ENCODE measurements at places on chromosomes 3 and 15. TPM values are rescaled to one million over a fixed set of nuclear protein-coding genes. Genes with fewer than 3 reads are reported as not detected.

Gene GPR160
- total RNA-seq: 1.2 TPM

Gene CFAP44
- total RNA-seq: 2.2 TPM

Gene SYNPR
- total RNA-seq: not detected

Gene GPR149
- total RNA-seq: not detected

DNA sequence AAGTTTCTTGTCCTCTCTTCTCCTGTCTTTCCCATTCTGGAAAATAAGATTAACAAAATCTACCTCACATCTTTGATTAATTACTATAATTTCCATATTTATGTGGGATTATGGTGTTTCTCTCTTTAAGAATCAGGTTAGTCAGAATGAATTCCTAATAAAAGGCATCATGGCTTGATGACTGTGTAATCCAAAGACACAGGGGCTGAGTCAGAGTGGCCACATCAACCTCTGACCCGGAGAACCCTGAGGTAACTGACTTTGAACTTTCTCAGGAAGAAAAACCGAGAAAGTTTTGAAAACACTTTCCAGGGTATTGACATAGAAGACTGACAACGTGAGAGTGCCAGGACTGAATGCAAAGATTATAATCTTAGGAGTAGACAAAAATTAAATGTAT lies 170.3 kb upstream of the MCTP2 start:
- no peak for DNase-seq

DNA sequence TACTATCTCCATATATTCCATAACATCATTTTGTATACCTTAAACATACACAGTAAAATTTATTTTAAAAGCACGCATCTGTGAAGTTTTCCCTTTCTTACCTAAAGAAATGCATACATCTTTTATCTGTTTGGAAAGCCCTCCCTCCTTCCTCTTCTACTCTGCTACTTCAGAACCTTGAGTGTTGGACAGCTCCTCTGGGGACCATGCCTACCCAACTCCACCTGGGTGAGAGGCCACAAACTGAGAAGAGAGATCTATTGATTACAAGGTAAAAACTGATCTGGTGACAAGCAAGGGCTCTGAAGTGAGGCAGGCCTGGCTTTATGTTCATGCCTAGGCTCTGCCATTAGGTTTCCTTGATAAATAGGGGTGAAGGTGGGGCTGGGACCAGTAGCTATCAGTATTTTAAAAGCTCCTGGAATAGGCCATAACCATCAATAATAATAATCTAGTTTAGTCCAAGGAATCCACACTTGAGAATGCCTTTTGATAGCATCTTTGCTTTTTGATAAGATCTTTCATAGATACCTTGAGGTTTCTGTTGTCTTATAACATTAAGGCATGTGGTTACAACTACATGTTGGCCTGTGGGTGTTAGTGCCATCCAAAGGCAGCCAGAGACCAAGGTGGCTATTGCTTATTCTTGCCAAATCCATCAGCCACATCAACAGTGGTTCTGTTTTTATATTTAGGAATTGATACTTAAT lies 148.8 kb downstream of the KCNMB2 start:
- no peak for DNase-seq

Gene ESYT3
- total RNA-seq: 1.4 TPM

- no peak for DNase-seq
Measured at GRCh38 chr3:135454890-135455289, 510.6 kb upstream of the PPP2R3A start.

GRCh38 chr3:133460809-133461208 lies 61.0 kb downstream of the BFSP2 start:
- DNase-seq: no peak

DNA sequence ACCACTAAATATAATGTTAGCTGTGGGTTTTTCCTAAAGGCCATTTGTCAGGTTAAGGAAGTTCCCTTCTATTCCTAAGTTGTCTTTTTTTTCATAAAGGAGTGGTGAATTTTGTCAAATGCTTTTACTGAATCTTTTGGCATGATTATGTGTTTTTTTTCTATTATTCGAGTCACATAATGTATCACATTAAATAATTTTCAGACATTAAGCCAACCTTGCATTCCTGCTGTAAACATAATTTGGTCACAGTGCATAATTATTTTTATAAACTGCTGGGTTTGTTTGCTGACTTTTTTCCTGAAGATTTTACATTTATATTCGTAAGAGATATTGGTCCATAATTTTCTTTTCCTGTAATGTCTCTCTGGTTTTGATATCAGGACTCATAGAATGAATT lies 101.8 kb upstream of the SPRED1 start:
- no peak for DNase-seq

- no peak for DNase-seq
Measured at GRCh38 chr15:98233873-98234272, 273.4 kb downstream of the ARRDC4 start.

Gene STRA6
- not detected for total RNA-seq

Gene CAND2
- total RNA-seq: 56.7 TPM

DNA sequence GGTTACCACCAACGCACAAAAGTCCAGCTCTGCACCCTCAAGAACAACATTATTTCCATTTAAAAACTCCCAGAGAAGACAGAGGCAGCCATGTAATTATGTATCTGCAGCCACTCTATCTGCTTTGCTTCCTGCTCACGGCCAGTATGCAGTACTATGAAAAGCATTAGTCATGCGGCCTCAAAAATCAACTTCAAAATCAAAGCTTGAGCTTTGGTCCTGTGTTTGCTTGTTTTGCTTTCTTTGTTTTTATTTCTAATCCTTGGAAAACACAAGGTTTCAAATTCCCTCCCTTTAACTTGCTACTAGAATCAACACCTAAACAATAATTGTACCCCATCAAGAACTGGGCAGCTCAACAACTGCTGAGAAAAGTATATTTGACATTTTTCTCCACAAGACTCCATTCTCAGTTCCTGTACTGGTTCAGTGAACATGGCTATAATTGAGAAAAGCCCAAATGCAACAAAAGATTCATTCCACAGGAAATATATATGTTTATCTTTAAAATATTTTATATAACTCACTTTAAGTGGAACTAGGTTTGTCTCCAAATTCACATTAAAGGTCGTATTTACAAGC lies 37.6 kb downstream of the GBE1 start:
- DNase-seq: no peak

Gene ARL6
- total RNA-seq: 2.5 TPM

Gene KBTBD13
- total RNA-seq: 8.4 TPM

Gene DOCK3
- total RNA-seq: 3.9 TPM

DNA sequence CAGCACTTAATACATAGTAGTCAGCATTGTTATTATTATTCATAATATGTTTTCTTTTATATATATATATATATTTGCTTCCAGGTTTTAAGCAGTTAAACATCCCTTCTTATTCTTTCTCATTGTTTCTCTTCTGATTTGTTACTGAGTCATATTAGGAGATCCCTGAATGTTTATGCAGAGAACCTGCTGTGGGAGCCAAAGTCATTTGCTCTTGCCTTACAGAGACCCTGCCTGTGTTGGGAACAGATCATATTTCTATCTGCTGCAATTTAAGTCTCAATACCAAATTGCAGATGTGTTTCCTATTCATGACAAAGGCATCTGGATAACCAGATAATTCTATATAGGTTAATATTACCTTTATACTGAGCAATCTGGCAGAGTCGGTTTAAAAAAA lies 323.0 kb upstream of the UMPS start:
- no peak for DNase-seq

Gene ITPKA
- 2.7 TPM for total RNA-seq

Gene TMEM42
- 8.8 TPM for total RNA-seq

Gene SLC9C1
- 0.95 TPM for total RNA-seq

DNA sequence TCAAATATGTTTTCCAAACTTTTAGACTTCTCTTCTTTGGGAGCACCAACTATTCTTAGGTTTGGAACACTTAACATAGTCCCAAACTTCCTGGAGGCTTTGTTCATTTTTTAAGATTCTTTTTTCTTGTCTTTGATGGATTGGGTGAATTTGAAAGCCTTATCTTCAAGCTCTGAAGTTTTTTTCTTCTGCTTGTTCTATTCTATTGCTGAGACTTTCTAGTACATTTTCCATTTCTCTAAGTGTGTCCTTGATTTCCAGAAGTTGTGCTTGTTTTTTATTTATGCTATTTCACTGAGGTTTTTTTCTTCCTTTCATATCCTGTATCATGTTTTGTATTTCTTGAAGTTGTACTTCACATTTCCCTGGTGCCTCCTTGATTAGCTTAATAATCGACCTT lies 97.5 kb downstream of the PLSCR2 start:
- DNase-seq: no peak

- no peak for DNase-seq
Measured at GRCh38 chr3:77078279-77078678, 38.4 kb downstream of the ROBO2 start.

Gene PARP16
- total RNA-seq: 4.9 TPM

DNA sequence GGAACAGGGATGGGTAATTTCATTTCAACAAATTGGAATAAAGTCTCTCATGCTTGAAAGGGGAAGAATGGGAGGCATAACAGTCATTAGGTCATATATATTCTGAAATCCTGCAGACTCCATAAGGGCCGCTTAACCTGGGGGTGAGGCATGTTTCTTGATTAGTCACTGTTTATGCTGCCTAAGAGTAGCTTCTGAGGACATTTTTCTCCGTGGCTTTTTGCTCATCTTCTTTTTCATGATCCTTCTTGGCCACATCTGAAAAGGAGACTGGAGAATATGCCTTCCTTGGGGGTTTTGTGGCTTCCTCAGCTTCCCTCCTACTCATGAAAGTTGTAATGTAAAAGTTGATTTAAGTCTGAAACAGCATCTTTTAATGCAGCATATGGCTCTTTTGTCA lies 20.0 kb upstream of the CFAP20DC start:
- no peak for DNase-seq

Gene ZCWPW2
- total RNA-seq: 2.0 TPM

Gene KIF9
- 7.6 TPM for total RNA-seq

DNA sequence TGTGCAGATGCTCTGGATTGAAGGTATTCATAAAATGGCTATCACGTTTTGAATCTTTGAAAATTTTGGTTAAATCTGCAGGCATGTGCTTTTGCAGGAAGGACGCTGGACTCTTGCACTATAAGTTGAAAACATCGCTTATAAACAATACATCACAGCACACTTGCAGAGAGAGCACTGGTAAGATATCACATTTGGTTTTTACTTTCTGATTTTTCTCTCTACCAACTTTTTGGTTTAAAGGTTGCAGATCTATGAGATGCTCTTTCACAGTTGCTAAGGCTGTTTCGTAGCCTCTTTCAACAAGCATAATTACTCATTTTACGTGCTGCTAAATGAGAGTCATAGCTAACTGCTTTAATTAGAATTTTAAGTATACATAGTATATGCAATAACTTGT lies 724.4 kb upstream of the ARRDC4 start:
- no peak for DNase-seq

Gene SKIC8
- 30.0 TPM for total RNA-seq

Gene FSTL1
- 217 TPM for total RNA-seq
